ENCODE measurements at places on chromosomes 11 and 22. TPM values are rescaled to one million over a fixed set of nuclear protein-coding genes. Genes with fewer than 3 reads are reported as not detected.

FADS2 gene
- total RNA-seq = 402 TPM

PTPN5 gene
- total RNA-seq = 11.3 TPM

GRCh38 chr22:18000441-18001039 is 23.8 kb downstream of the MICAL3 start:
- H3K36me3 ChIP-seq = no peaks in the 10 kb centered on the region
- H3K4me1 ChIP-seq = peaks cover 10% of the 10 kb centered on the region
- peak overlapping the region; percentile 75 for H3K4me3 ChIP-seq
- H3K27me3 ChIP-seq = no peaks in the 10 kb centered on the region
- peak; percentile 18 for DNase-seq
- peak overlapping the region; percentile 88 for H3K27ac ChIP-seq

DNA sequence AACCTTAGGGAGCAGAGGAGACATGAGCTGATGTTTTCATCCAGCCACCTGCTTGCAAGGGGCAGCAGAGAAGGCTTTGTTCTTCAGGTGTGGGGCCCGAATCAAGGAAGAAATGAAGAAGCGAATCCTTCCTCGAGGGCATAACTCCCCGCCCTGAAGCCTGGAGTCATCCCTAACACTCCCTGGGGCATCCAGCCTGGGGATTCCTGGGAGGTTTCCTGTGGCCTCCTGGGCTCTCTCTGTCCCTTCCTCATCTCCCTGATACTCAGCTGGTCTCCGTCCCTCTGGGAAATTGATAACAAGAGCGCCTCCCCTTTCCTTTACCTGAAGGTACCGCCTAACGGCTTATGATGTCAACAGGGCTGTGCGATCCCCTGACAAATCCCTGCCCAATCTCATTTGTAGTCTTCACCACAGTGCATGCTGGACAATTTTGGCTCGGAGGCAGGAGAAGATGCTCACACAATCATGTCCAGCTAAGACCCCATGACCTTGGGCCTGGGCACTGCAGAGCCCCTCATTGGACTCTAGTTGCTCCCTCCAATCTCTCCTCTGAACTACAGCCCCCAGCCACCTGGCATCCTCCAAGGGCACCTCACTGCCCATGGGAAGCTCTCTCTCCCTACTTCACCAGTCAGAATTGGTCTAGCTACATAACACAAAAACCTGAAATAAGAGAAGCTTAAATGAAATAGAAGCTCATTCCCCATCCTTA is 80.6 kb upstream of the RTL6 start:
- peaks cover 18% of the 10 kb centered on the region for H3K4me1 ChIP-seq
- no peak for DNase-seq
- peaks cover 35% of the 10 kb centered on the region for H3K27me3 ChIP-seq
- no peak overlapping the region for H3K4me3 ChIP-seq
- no peak overlapping the region for H3K27ac ChIP-seq

- DNase-seq = no peak
- no peak overlapping the region for H3K4me3 ChIP-seq
- H3K36me3 ChIP-seq = peaks cover 15% of the 10 kb centered on the region
- no peak overlapping the region for H3K27ac ChIP-seq
- H3K4me1 ChIP-seq = peaks cover 8% of the 10 kb centered on the region
- H3K27me3 ChIP-seq = no peaks in the 10 kb centered on the region
Observed at GRCh38 chr11:12502046-12502445, 124.7 kb downstream of the PARVA start.

GRCh38 chr22:37509059-37509860 is 10.0 kb downstream of the CARD10 start:
- no peaks in the 10 kb centered on the region for H3K27me3 ChIP-seq
- H3K4me3 ChIP-seq = no peak overlapping the region
- H3K36me3 ChIP-seq = peaks cover 14% of the 10 kb centered on the region
- DNase-seq = no peak

RPS6KA4 gene
- 18.7 TPM for total RNA-seq

PGA3 gene
- total RNA-seq = not detected

ARHGEF17 gene
- 71.4 TPM for total RNA-seq

- H3K4me1 ChIP-seq = no peaks in the 10 kb centered on the region
- no peak overlapping the region for H3K4me3 ChIP-seq
- DNase-seq = no peak
Observed at GRCh38 chr11:60814112-60814511, 27.8 kb upstream of the CCDC86 start.

- H3K4me3 ChIP-seq = no peak overlapping the region
- no peak for DNase-seq
- H3K27ac ChIP-seq = no peak overlapping the region
- H3K4me1 ChIP-seq = peaks cover 26% of the 10 kb centered on the region
Observed at GRCh38 chr11:129119036-129119435, 73.1 kb downstream of the ARHGAP32 start.

DNA sequence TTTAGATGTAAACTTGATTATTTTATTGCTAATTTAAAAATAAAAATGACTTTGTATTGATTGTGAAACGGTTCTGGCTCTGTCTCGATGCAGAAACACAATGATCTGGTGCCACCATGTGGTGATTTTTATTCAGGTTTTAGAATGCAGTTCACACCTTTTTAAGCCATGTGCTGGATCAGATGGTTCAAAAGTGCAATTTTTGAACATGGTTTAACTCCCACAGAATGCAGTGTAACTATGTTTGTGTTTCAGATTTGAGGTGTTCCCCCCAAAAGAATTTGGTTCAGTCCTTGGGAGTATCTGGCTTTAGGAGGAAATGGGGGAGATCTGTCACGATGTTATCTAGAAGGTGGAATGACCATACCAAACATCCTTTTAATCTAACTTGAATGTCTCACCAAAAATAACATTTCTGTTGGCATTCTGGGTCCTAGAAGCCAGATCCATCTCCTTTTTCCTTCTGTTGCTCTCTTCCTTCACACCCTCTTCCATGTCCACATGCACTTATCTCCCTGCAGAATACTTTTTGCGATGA is 7.9 kb downstream of the MRPL16 start:
- no peak for DNase-seq
- no peaks in the 10 kb centered on the region for H3K4me1 ChIP-seq
- no peaks in the 10 kb centered on the region for H3K27me3 ChIP-seq
- peaks cover 23% of the 10 kb centered on the region for H3K36me3 ChIP-seq

DNA sequence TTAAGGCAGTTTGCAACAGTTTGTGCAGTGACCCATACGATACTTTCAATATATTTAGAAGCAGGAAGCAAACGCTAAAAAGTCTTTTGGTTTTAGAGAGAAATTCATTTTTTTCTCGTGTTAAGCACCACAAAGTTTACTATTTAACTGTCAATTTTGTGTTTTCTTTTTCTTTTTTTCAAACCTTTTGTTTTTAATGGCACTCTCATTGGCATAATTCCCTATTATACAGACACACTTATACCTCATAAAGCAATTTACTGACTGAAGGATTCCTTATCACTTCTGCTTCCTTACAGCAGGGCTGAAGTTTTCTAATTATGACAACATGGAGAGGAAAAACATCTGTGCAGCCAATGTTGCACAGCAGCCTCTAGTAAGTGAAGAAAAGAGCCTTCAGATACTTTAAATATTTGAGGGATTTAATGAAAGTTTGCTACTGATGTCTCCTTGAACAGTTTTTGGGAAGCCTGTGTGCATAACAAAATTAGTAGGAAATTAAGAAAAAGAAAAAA is 2191.2 kb downstream of the LRRC4C start:
- no peaks in the 10 kb centered on the region for H3K27me3 ChIP-seq
- no peaks in the 10 kb centered on the region for H3K4me1 ChIP-seq
- no peak overlapping the region for H3K27ac ChIP-seq

GRCh38 chr11:9385327-9385899 is 961 bp downstream of the IPO7 start:
- peak overlapping the region; percentile 97 for H3K27ac ChIP-seq
- H3K36me3 ChIP-seq = peaks cover 7% of the 10 kb centered on the region
- peaks cover 16% of the 10 kb centered on the region for H3K4me1 ChIP-seq
- DNase-seq = no peak
- no peaks in the 10 kb centered on the region for H3K27me3 ChIP-seq
- H3K4me3 ChIP-seq = peak overlapping the region; percentile 94

- peak; percentile 21 for DNase-seq
- H3K4me3 ChIP-seq = peak overlapping the region; percentile 65
- no peaks in the 10 kb centered on the region for H3K36me3 ChIP-seq
- peaks cover 13% of the 10 kb centered on the region for H3K27me3 ChIP-seq
- no peak overlapping the region for H3K27ac ChIP-seq
Observed at GRCh38 chr11:102831489-102832440, 11.6 kb downstream of the MMP3 start.

DNA sequence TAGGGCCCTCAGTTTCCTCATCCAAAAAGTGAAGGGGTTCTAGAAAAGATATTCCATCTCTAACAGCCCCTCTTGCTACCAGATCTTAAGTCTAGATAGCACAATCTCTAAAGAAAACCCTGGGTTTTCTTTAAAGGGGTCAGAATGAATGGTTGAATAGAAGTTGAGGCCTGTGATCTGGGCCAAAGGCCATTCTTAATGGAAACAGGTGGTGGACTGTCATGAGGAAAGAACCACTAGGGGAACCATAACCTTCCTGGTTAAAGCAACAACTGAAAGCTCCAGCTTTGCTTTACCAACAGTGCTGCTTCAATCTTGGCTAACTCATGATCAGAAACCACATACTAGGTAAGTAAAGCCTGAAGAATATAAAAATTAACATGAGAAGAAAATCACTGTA is 1.8 kb downstream of the CELF1 start:
- peak overlapping the region; percentile 97 for H3K4me3 ChIP-seq
- peaks cover 3% of the 10 kb centered on the region for H3K36me3 ChIP-seq
- DNase-seq = no peak
- H3K27ac ChIP-seq = peak overlapping the region; percentile 96
- H3K27me3 ChIP-seq = no peaks in the 10 kb centered on the region

DNA sequence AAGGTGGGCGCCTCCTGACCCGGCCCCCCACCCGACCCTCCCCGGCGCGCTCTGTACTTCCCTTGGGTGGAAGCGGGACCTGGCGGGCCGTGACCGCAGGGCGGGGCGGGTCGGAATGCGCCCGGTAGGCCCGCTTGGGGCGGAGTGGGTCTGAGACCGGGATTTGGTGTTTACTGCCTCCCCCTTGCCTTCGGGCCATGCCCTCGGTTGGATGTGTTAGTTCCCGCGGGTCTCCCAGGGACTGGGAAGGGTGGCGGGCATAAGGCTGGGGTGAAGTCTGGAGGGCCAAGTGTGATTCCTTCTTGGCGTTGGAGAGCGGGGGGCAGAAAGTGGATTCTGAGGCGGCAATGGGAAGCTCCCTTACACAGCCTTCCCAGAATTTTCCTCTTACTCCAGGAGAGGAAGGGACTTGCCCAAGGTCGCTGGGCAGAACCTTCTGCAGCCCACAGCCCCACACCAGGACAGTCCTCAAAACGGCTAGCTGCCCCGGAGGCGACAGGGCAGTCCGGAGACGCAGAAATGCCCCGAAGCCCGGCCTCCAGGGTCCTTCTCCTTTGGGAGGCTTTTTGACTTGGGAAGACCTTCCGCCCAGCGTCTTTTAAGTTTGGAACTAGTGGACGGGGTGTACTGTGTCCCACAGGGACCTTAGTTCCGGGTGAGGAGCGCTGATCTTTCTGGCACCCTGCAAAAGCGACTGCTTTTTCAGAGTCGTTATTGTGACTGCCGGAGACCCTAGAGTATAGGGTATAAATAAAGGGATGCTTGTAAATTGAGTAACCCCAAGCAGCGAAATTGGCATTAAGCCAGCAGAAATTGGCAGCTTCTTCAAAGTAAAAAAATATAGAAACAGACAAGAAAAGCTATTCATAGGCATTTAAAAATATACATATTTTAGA is 647 bp downstream of the SWAP70 start:
- peaks cover 15% of the 10 kb centered on the region for H3K27me3 ChIP-seq
- peaks cover 9% of the 10 kb centered on the region for H3K36me3 ChIP-seq
- no peak for DNase-seq
- H3K27ac ChIP-seq = peak overlapping the region; percentile 94

DNA sequence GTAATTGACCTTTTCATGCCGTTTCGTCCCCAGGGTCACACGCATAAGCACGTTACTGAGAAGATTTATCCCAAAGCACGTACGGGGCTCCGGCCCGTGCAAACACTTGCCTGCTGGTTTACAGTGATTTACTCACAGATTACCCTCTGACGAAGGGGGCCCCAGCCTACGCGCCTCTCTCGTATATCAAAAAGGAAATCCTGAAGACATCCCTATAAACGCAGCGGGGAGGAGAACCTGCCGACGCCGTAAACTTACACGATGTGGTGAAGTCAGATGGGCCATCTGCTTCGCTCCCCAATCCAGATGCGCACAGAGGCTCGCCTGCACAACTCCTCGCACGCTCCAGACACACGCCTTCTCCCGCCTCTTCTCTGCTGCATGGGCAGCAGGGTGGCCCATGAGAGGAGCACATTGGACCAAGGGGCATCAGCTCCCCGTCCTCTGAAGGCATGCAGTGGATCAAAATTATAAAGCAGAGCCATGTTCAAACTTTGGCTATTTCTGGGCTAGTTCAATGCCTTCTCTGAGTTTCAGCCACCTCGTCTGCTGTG is 123.6 kb downstream of the MN1 start:
- DNase-seq = no peak
- peak overlapping the region; percentile 17 for H3K27ac ChIP-seq
- no peak overlapping the region for H3K4me3 ChIP-seq
- H3K36me3 ChIP-seq = no peaks in the 10 kb centered on the region

- no peak within 1 kb of the TSS for H3K4me3 ChIP-seq
- peaks cover 2% of the 10 kb centered on the region for H3K36me3 ChIP-seq
- peak within 1 kb of the TSS; percentile 62 for H3K27ac ChIP-seq
- H3K27me3 ChIP-seq = peaks cover 97% of the 10 kb centered on the region
Observed at GRCh38 chr11:122981388-122982264, at the start of gene BSX. BSX (minus strand) TSS chr11:122981834; CDS start chr11:122981671, 163 bp downstream.

Measured in progenitor cell of endocrine pancreas (in vitro differentiated cells).